DMS153 (cell line): ENCODE measurements at places on chromosomes 3 and 15.

- no peak for DNase-seq
These were observed 187.7 kb downstream of the GREM1 start for GRCh38 chr15:32905481-32905880.

DNA sequence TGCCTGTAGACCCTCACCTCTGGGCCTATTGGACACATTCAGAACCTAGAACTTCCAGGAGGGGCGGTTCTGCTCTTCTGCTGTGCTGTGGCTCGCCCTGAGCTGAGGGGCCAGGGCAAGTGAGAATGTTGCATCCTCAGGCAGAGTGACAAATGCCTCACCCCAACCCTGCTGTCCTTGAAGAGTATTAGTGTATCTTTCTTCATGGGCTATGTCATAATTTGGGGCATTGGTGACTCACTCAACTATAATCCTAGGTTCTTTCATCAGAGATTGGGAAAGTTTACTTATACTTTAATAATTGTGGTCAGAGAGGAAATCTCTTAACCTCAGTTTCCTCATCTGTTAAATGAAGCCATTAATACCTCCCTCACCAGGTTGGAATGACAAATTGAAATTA is 143.8 kb downstream of the SV2B start:
- no peak for DNase-seq

- no peak for DNase-seq
These were observed 9.0 kb downstream of the PODXL2 start for GRCh38 chr3:127637971-127638370.

DNA sequence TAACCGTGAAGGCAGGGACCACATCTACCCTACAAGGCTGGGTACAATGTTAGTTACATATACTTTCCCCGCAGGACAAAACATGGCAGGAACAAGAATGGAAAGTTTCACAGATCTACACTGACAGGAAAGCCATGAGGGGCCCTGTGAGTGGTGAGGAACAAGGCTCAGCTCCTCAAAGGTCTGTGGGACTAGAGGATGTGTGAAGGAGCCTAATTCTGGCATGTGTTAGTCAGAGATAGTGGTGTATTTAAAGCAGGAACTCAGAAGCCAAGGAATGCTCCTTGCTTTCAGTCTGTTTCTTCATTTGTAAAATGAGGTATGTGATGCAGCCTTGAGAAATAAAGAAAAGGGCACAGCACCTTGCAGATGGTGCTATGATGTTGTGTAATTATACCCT is 25.1 kb downstream of the ETV5 start:
- DNase-seq = no peak

- no peak for DNase-seq
These were observed 139.2 kb downstream of the NUP210 start for GRCh38 chr3:13280811-13281506.

DNA sequence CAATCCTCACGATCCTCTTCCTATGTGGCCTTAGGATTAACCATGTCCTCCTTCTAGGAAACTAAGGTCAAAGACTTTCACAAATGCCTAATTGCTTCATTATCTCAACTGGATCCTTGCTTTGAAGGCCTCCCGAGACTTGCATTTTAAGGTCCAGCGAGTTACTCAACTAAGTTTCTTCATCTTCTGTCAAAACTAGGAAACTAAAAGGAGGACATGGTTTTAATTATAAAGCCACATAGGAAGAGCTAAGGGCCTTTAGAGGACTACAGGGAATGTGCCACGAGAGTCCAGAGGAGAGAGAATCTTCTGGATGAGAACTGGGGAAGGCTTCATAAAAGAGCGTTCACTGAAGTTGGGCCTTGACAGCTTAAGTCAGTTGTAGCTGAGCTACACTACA is 87.8 kb upstream of the LPP start:
- no peak for DNase-seq

GRCh38 chr15:99729920-99730319 is 3.3 kb downstream of the LYSMD4 start:
- DNase-seq = no peak

DNA sequence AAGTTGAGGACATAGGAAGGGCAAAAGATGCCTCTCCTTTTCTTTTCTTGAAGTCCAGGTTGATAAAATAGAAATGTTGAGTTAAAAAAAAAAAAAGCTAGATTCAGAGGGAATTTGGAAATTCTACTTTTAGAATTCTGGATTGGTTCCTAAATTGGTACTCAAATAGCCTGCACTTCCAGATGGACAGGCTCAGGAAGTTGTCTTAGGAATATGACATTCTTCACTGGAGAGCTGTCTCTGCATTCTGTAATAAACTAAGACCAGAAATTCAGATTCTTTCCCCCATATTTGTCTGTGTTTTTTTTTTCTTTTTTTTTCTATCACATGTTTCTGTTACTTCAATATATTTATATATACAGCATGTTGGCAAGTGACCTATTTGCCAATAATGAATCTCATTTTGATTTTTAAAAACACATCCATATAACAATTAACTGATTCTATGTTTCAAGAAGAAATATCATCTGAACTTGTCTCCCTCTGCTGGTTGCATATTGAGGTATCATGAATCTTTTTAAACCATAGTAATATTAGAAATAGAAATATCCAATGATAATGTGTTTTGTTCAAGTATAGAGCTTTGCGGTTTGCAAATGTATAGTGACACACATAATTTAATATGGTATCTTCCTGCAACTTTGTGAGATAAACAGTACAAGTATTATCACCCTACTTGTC is 8.5 kb upstream of the LSAMP start:
- no peak for DNase-seq

GRCh38 chr3:101695779-101696372 is 9.4 kb upstream of the RPL24 start:
- DNase-seq = no peak

GRCh38 chr15:75185271-75186029 is 16.2 kb upstream of the C15orf39 start:
- DNase-seq = no peak
